ENCODE measurements at places on chromosomes 5 and 9. TPM values are rescaled to one million over a fixed set of nuclear protein-coding genes. Genes with fewer than 3 reads are reported as not detected.

- no peak for DNase-seq
These were observed 2.4 kb downstream of the BBLN start for GRCh38 chr9:128162215-128163026.

- DNase-seq, result no peak
These were observed 4.1 kb upstream of the TOR1A start for GRCh38 chr9:129828051-129828450.

DNA sequence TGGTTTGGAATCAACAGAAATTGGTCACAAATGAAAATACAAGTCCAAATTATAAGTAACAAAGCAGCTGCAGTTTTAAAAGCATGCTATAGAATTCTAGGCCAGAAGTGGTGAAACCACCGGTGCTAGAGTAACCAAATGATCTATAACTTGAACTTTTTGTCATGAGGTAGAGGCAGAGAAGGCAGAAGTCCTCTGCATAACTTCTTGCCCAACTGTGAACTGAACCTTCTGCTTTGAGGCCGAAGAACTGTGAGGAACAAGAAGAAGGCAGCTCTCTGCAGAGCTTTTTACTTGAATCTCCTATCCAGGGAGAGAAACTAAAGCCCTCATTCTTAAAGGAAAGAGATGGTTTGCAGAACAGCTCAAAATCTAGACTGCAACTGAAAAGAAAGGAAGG is 36.2 kb upstream of the TENT2 start:
- no peak for DNase-seq

DNA sequence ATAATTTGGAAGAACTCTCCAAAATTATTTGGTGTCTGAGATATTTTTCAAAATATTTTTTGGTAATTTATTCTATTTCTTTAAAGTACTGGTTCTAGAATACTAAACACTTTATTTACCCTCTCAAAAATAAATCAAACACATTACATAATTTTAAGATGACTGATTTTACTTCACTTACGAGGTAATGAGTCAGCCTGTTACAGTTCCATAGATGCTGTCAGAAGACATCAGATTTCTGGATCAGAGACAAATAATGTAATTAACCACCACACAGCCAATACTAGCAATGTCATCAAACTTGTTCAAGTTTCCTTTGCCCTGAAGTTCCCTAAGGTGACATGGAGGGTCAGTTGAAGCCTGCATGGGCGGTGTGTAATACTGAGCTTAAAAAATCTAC is 106.1 kb upstream of the CDH9 start:
- no peak for DNase-seq

ADAMTS2 gene
- not detected for total RNA-seq

FNIP1 gene
- total RNA-seq, result 28.8 TPM

DNA sequence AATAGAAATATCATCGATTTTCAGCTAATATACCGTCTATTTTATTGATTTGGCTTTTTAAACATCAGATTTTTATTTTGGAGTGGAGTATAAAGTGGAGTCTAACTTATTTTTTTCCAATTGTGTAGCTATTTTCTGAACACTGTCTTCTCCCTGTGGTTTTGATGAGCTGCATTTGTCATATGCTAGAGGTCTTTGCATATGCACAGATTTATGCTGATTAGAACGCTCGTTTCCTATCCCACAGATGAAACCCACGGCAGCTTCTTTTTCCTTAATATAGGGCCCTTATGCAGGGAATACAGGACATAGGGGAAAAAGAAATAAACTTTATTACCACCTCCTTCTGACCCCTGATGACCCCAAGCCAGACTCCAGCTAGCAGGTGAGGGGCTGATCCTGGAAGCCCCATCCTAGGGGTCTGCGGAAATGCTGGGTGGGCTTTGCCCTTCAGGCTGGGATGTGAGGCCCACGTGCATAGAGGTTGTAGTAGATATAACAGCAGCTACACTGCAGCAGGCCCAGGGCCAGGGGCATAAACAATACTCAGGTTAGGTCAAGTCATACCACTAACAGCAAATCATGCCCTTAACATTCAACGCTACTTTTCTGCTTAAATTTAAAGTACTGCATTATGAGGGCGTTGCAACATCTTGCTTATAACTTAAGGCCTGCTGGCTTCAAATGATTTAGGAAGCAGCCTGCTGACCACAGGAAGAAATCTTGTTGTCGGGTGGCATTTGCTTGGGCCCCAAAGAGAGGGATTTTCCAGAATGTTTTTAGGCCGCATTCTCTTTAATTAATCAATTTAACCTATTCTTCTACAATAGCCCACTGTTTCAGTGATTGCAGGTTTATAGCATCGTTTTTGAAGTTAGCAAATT is 28.5 kb downstream of the MVB12B start:
- DNase-seq, result no peak

- no peak for DNase-seq
These were observed 202.6 kb upstream of the MAP3K1 start for GRCh38 chr5:56612759-56613158.

- no peak for DNase-seq
These were observed 137.2 kb downstream of the PRKACG start for GRCh38 chr9:68876681-68877080.

GRCh38 chr9:18526685-18527084 is 52.7 kb downstream of the ADAMTSL1 start:
- DNase-seq, result no peak
